ENCODE measurements at places on chromosomes 1 and 21.
A peak's percentile ranks its signal among the peaks of the same experiment; 100 is the strongest.

DNA sequence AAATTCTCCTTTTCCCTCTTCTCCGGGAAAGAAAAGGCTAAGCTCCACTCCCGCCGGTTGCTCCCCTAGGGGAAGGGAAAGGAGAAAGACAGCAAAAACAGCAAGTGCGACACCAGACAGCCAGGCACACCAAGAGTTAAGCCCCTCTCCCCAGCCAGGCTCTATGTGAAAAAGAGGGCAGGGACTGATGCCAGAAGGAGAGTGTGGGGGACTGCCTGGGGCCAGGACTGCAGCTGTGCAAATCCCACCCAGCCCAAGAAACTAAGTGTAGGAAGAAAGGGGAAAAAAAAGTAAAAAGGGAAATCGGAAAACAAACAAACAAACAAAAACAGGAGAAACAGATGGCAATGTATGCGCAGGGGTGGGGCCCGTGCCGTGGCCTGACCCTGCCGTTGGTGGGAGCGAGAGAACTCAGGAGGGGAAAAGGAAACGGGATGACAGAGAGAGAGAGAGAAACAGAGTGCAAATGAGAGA, 27.7 kb upstream of the FMO1 start:
- no peak for DNase-seq

DNA sequence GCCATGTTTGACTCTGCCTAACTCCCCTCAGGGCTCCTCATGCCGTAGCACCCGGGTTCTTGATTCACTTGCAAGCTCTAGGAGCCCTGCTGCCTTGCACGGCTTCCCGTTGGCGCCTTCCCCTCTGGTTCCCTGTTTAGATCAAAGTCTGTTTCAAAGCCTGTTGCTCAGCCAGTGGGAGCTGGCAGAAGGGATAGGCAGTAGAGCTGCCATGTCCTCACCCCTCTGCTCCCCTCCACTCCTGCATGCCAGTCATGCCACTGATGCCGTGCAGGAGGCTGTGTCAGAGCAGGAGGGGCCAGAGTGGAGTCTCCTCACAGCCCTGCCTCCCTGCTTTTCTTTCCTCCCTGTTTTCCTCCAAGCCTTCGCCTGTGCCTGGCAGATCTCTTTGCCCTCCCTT, 26.5 kb downstream of the HMGCS2 start:
- no peak for DNase-seq

DNA sequence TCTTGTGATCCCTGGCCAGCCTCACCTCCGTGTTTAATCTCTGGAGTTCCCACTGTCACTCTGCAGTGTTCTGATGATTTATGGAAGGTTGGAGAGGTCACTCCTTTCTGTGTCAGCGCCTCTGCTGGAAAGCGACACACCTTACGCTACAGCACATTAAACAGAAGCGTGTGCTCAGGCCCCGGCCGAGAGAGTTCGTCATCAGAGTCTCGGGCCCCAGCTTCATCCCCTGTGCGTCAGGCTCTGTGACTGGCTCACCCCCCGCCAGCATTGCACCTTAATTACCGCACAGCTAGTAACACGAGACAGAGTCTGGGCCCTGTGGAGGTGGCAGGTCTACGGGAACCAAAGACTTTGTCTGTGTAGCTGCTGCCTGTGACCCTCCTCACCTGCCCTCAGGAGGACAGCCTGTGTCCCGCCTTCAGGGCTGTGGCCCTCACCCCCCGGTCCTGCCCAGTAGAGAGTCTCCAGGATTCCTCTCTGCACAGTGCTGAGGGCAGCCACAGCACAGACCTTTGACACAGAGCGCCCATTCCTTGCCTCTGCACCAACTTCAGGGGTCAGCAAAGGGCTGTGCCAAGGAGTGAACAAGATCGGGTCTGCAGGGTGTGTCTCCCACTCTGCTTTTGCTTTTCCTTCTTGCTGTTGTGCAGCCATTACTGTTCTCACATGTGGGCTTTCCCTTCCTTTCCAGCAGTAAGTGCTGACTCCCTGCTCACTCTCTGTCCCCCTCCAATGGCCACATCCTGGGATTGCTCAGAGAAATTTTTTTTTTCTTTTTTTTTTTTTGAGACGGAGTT, 157.6 kb downstream of the PGBD5 start:
- peak; percentile 66 for DNase-seq

DNA sequence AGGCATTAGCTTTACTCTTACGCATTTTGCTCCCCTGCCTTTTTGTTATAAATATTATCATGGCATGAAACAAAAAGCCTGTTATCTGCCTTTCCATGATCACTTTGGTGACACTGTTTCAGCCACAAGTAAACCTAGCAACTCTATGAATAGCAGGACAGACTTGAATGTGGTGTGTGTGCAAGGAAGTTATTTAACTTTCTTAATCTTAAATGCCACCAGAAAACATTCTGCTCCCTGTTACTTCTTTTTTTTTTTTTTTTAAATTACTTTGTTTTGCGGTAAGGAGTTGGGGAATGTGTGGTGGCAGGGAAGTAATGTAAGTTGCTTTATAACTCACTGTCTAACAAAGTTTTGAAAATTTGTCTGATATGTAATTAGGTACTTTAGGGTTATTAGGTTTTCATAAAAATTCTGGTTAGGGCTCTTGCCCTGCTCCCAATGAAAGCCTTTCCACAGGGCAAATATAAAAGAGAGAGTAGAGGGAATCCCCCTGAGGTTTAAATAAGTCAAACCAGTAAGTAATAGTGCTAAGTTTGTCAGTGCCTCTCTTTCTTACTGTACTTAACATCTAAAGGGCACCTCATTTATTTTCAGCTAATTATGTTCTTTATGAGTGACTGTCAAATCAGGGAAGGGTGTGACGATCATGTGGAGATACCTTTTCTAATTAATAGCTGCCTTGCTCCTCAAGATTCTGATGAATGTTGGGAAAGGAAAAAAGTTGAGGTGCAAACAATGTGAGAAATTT, 39.5 kb downstream of the RASAL2 start:
- no peak for DNase-seq

- no peak for DNase-seq
Measured at GRCh38 chr1:35674111-35674510, 32.8 kb upstream of the PSMB2 start.

DNA sequence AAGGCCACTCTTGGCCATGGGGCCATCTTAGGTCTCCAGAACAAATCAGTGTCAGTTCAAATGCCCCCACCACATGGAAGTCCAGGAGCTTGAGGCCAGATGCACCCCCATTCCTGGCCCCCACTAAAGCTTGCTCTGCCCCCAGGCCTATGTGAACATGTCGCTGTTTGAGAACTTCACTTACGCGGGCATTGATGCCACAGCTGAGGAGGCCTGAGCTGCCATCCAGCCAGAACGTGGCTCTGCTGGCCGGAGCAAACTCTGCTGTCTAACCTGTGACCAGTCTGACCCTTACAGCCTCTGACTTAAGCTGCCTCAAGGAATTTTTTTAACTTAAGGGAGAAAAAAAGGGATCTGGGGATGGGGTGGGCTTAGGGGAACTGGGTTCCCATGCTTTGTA, 15.1 kb upstream of the MPL start:
- no peak for DNase-seq

DNA sequence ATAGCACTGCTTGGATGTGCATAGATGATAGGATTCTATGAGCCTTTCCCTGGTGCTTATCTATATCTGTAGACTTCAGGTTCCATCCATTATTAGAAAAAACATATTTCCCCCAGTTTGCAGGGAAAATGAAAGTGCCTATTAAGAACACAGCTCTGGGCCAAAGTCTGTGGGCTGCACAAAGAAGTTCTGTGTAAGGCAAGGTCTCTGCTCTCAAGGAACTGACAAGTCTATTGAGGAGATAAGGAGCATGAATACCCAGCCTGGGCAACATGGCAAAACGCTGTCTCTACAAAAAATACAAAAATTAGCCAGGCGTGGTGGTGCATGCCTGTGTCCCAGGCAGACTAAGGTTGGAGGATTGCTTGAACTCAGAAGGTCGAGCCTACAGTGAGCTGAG, 22.3 kb upstream of the SDE2 start:
- DNase-seq, result no peak

GRCh38 chr1:59285691-59286090, 11.2 kb upstream of the FGGY start:
- DNase-seq, result no peak

DNA sequence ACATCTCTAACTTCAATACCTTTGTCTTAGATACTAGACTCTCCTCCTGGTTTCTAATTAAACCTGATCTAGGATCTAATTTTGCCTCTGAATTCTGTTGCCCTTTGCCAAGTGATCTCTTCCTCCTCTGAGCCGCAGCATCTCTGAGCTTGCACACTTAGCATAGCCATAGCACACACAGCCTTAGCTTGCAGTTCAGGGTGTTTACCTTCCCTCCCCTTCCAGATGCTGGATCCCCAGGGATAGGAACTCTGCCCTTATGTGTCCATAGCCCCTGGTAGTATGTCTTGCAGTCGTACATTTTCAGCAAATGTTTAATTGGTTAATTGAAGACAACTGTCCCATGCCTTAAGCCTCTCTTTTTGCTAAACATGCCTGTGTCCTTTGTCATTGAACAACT, 30.3 kb downstream of the SELL start:
- no peak for DNase-seq

- DNase-seq, result no peak
Measured at GRCh38 chr1:227776331-227776771, 39.1 kb upstream of the PRSS38 start.

GRCh38 chr1:173098117-173098516, 47.4 kb upstream of the TNFSF18 start:
- no peak for DNase-seq

- DNase-seq, result no peak
Measured at GRCh38 chr1:201230676-201231075, 40.1 kb downstream of the IGFN1 start.

DNA sequence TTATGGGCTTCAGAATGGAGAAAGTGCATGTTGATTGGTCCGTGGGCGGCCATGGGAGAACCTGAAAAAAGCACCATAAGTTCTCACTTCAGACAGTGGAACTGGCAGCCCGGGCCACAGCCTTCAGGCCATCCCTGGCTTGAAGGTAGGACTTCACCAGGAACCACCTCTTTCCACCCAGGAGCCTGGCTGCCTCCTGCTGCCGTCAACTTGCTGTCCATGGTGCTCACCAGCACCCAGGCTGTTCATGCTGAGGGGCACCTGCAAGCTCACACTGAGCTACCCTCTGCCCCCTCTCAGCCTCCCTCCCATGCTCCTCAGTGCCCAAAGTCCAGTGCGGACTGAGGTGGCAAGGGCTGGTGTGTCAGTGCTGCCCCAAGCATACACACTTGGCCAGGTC, 12.9 kb upstream of the FNBP1L start:
- DNase-seq, result no peak

GRCh38 chr1:106995970-106996369, 60.5 kb upstream of the PRMT6 start:
- no peak for DNase-seq

DNA sequence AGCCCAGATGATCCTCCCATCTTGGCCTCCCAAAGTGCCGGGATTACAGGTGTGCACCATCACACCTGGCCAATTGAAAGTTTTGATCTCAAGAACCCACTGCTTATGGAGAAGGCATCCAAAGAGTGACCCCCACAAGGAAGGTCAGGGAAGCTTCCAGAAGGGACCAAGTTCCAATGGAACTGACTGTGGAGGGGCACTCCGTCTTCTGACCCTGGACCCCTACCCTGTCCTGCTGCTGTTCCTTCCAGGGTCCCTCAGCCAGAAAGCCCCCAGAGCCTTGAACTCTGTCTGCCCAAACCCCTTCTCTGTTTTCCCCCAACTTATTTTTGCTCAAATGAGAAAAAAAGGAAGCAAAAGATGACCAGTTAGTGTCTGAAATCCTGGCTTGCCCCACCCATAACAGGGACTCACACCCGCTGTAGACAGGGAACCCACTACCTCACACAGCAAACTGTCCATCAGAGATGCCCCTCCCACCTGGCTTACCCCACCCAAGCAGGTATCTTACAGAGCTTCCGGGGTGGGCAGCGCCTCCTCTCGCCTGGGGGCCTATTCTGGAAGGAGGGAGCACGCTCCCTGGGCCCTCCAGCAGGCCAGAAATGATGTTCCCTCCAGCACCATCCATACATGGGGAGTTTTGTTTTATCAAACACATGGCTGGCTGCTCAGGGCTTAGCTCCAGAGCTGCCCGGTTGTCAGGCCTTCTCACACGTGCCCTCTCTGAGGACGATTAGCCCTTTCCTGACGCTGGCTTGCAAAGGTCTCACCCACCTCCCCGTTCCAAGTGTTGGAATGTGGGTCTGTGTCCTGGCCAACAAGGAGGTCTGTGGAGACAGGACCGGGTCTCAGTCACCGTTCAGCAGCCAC, 3.1 kb upstream of the WNT3A start:
- DNase-seq, result no peak

DNA sequence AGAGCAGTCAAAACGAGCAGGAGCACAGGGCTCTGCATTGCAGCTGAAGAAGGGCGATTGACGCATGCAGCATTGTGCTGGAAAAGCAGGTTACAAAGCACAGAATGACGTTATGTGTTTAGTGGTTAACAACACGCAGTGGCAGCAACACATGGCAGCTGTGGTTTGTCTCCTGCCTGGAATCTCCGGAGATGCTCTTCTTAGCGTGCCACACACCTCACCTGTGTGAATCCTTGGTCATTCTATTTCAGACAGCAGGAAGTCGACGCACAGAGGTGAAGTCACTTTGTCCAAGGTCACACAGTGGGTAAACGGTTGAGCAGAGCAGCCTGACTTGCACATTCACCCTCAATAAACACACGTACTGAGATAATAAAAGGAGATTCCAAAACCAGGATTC, 14.7 kb downstream of the OBSCN start:
- peak; percentile 58 for DNase-seq

- no peak for DNase-seq
Measured at GRCh38 chr1:45246760-45247159, 40.4 kb upstream of the ZSWIM5 start.

DNA sequence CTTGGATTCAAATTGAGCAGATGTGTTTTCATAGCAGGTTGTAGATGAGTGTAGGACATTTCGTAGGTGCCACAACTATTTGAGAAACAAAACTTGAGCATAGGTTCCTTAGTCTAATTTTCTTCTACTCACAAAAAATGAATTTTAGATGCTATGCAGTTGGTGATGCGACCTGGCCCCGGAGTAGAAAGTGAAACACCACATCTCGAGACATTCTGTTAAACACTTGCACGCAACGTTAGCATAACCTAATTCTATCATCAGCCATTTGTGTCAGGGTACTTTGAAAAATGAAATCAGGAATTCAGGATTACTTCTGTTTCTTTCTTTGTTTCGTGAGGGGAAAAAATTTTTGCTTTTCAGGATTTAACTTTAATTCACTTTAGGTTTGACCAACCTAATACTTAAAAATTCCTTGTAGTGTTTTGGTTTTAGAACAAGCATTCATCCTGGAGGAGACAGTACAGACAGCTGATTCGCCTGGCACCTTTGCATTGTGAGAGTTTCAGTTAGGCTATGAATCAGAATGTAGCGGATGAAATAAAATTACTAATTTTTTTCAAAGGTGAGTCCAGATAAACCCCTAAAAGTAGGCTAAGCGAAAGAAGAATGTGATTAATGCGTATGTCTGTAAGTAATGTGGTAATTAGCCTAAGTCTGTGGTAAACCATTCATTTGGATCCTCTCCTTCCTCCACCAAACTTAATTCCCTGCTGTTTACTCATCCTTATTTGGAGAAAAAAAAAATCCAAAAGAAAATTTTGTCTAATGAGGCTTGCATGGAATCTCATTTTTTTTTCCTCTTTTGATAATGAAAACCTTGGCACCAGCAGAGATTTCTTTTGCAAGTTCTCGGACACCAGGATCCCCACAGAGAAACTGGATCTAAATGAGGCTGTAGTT, 44.9 kb downstream of the MAP3K21 start:
- DNase-seq, result no peak

GRCh38 chr21:41583274-41583790, 75.4 kb upstream of the TMPRSS2 start:
- no peak for DNase-seq
